ENCODE measurements at places on chromosomes 5 and 9.
A peak's percentile ranks its signal among the peaks of the same experiment; 100 is the strongest.

DNA sequence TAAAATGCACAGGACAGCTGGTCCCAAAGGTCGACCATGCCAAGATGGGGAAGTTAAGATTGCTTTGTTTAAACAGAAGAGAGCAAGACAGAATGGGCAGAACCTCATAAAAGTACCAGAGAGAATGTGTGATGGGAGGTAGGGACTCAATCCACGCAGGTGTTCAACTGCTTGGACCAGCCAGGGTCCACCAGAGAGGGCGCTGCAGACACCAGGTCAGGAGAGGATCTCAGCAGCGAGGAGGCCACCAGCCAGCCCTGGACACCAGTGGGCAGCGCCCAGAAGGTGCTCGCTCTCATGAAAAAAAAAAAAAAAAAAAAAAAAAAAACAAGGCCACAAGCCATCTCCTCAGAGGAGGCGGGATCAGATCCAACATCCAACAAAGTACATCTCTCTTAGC lies 81.8 kb downstream of the SHC3 start:
- no peak for DNase-seq

DNA sequence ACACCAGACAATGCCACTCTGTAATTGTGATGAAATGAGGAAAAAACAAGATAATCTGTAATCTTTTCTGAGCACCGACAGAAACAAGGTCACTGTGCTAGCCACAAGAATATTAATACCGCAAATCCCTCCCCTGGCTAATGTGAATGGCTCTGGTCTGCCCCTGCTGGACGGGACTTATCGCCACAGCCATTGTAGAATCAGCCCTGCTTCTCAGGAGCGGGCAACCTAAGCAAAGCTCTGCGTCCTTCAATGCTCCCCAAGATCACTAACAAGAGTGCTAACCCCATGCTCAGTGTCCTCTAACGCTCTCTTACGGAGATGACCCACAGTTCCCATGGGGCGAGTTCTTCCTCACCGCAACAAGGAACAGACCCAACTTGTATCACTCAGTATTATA lies 42.7 kb downstream of the OR2V1 start:
- DNase-seq = no peak

DNA sequence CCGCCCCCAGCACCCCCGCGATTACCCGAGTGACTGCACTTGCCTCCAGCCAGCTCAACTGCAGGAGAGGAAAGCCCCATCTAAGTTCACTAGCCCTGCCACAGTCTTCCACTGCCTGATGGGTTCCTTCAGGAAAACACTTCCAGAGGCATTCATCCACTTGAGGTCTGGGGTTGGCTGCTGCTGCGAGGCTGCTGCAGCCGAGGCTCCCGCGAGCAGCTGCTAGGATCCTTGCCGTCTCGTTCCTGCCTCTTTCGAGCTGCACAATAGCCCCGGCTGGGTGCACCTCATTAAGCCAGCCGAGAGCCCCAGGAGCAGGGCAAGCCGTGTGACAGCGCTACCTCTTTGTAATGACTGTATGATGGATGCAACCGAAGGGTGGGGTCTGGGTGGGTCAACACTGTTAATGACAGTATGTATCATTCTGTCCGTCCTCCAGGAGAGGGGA lies 24.2 kb upstream of the ELAVL2 start:
- no peak for DNase-seq

GRCh38 chr9:33124751-33125381 lies 42.3 kb downstream of the B4GALT1 start:
- no peak for DNase-seq

GRCh38 chr5:59685793-59686192 lies 207.7 kb downstream of the PDE4D start:
- no peak for DNase-seq

- DNase-seq = no peak
Observed at GRCh38 chr5:168125445-168126199, 165.8 kb upstream of the WWC1 start.

DNA sequence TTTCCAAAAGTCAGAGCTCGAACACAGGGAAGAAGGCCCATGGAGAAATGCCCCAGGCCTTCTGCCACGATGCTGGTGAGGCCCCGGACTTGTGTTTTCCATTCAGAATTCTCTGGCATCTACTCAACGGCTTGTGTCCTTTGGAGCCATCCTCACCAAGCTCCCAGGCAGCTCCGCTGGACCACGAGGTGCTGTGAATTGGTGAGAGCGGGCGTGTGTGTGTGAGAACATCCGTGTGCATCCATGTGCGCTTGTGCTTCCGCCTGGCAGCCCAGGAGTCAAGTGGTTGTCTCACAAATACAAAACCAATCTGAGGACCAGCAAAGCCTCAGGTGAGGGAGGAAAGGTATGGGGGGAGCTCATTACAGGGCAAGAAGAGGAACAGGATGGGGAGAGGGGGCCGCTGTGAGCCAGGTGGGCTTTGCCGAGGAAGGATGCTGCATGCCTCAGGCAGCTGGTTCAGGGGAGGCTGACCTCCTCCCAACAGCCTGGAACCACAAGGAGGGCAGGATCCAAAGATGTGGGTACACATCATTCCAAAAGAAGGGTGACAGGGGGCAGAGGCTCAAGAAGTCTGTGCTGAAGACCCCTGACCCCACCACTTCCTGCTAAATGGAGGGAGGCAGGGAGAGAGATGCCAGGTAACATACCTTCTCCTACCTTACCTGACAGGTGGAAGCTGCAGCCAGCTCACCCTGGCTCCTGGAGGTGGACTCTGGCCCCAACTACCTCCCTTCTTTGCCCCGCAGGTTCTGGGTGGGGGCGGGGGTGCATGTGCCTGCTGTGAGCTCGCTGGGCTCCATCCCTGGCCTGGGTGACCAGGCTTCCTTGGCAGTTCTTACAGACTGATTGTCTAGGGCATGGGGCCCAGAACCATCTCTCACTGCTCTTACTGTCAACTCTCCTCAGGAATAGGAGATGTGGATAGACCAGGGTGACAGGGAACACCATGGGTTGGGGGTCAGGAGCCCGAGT lies 196.3 kb downstream of the PAX5 start:
- DNase-seq = no peak

DNA sequence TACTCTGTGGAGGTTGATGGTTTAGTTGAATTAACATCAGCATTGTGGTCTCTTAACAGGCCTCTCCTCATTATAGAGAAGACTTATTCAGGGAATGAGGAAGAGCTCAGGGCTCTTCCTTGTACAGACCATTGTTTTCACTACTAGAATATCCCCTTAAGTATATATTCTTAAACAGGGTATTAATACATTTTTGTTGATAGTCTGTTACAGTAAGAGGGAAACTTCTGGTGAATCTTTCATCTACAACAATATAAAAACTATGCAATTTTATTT lies 330.7 kb downstream of the ADGRV1 start:
- no peak for DNase-seq

DNA sequence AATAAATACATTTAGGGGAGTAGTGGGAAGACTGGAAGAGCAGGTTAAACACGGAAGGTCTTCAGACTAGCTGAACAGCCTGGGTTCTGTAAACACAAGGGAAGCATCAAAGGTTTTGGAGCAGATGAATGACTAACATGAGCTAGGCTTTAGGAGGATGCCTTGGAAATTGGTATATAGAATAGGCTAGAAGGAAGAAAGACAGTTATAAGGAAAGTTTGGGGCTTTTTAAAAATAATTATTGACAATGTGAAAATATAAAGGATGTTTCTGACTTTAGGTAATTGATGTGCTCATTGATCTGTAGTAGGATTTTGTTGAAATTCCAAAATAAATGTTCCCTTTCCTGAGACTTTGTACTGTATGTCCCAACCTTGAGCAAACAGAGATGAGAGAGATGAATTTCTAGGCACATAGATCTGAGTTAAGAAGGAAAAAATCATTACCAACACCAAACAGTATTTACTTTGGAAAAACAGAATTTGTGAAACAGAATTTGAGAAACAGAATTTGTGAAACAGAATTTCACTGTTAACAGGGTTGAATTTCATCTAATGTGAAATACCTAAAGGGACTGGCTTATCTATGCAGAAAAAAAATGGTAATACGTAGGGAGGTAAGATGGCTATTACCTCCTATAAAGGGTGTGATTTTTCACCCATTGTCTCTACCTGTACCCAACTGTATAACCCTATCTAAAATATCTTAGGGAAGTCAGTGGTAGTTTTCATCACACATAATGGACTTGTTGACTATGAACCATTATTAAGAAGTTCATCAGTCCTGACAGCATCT lies 28.8 kb downstream of the SKP2 start:
- no peak for DNase-seq

DNA sequence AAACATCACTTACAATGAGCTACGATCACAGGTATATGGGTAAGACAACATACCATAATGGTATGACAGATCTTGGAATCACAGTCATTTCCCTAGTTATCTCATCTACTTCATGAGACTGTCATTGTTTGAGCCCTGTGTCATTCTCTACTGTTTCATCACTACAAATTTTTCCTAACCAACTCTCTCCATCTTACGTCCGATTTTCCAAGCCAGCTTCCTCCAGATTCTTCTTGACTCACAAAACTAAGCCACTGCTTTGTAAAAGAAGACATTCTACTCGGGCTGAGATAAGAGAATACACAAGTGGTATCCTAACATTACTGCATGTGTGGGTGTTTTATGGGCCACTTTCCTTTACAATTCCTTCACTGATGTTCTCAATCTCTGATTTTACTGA lies 49.6 kb downstream of the SERINC5 start:
- DNase-seq = no peak

- DNase-seq = no peak
Observed at GRCh38 chr9:129525656-129526196, 95.2 kb downstream of the C9orf50 start.

GRCh38 chr5:143213851-143214363 lies 189.6 kb downstream of the NR3C1 start:
- DNase-seq = no peak

- no peak for DNase-seq
Observed at GRCh38 chr9:79639354-79639753, 67.6 kb downstream of the TLE4 start.

- DNase-seq = no peak
Observed at GRCh38 chr5:133928587-133929393, 39.6 kb downstream of the C5orf15 start.

DNA sequence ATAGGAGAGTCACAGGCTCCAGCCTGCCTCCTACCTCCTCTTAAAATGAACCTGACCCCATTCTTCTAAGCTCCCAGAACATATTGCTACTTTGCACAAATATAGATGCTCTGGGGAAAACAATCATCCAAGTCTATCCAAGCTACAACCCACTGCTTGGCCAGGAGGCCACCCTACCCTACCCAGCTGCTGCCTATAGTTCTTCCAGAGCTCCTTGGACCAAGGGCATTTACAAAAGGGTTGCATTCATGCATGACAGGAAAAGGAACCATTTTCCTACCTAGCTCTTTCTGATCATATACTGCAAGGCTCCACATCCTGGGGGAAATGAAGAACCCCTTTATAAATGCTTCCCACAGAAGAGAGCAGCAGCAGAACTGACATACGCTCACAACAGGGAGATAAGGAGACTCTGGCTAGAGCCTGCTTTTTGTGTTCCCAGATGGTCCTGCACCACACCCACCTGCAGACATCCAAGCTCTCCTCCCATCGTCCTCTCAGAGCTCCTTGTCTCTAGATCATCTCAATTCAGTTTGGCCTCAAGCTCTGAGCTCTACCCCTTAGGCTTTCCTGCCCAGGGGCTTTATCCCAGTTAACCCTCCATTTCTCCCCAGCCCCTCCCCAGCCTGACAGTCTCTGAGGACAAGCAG lies 185.5 kb downstream of the SPOCK1 start:
- no peak for DNase-seq

- DNase-seq = no peak
Observed at GRCh38 chr9:37911271-37911681, 7.3 kb upstream of the SLC25A51 start.

DNA sequence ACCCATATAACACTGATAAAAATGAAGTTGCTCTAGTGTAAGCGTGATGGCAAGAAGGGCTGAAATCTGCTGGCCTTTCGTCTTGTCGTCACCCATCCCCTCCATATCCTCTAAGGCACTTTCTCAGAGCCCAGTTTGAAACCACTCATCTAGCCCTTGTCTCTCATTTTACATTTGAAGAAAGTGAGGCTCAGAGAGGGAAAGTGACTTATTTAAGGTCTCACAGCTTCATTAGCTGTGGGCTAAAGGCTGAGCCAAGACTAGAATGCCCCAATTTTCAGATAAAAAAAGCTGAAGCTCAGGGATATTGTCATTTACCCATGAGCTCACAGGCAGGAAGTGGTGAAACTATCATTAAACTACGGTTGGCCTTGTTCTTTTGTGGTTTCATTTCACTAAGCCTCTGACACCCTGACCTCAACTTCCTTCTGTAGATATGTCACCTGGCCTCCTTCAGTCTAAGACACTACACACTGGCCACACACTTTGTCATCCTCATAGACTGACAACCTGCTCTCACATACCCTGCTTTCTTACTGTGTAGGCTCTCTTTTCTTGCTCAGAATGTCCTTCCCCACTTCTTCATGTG lies 176.7 kb upstream of the DMAC1 start:
- peak; percentile 21 for DNase-seq

GRCh38 chr5:120808135-120808534 lies 344.0 kb downstream of the PRR16 start:
- DNase-seq = no peak

- DNase-seq = no peak
Observed at GRCh38 chr9:122327175-122327574, 43.6 kb upstream of the PTGS1 start.

- no peak for DNase-seq
Observed at GRCh38 chr5:96374653-96375052, 58.4 kb downstream of the PCSK1 start.

- peak; percentile 50 for DNase-seq
Observed at GRCh38 chr9:130433168-130433946, 11.4 kb upstream of the ASS1 start.

DNA sequence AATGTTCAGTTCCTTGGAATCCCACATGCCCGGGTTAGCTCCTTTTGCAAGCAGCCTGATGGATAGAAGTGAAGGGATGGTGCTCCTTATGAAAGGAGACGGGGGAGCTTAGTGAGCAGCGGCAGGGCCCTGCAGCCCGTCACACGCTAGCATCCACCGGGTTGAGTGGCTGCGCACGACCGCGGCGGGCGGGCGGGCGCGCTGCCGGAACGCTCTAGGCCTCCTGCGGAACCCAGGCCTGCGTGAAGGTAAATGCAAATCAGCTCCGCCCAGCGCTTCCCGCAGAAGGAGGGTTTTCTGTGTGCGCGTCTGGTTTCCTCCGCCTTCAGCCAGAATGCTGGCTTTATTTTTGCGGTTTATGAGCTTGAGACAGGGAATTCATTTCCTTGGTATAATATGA lies 19.8 kb downstream of the IL12B start:
- no peak for DNase-seq

DNA sequence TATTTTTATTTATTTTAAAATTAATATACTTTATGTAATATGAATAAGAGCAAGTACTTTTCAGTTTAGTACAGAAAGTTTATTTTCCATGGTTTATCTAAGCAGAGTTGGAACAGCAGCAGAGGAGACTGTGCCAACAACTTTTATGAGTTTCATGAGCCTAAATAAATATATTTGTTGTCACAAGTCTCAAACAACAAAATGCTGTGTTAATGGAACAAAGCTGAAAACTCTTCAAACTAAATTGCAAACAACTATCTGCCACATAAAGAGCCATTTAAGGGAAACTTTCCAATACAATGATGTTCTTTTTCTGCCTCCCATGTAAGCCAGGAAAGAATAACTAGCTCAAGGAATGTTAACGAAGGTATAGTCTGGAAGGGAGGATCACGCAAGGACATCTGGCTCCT lies 96.1 kb downstream of the FBN2 start:
- DNase-seq = no peak

- peak; percentile 27 for DNase-seq
Observed at GRCh38 chr9:124254261-124254682, 3.5 kb upstream of the NEK6 start.

All from stimulated activated CD4-positive, alpha-beta T cell treated with anti-CD3 and anti-CD28 coated beads, TNF-alpha, amount 100 ng/mL, for 24 hours (primary cell).